ENCODE measurements at places on chromosomes 16 and 17.
A peak's percentile ranks its signal among the peaks of the same experiment; 100 is the strongest.

GRCh38 chr16:2206420-2206779 lies 1.1 kb downstream of the MLST8 start:
- DNase-seq, result no peak

DNA sequence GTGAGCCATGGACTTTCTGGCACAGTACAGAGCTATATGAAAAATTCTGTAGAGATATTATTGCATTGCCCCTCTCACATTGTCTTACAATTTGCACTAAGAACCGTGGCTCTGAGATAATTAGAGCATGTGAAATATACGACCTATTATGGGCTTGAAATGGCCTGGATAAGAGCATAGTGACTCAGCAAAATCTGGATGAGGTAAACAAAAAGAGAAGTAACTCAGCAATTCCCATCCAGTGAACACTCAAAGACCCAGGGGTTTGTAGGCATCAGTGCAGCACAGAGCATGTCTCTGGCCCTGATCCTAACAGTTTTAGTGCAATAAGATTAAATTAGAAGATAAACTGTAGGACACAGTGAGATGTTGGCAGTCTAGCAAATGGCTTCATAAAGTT lies 317.2 kb upstream of the MYOCD start:
- DNase-seq, result no peak

DNA sequence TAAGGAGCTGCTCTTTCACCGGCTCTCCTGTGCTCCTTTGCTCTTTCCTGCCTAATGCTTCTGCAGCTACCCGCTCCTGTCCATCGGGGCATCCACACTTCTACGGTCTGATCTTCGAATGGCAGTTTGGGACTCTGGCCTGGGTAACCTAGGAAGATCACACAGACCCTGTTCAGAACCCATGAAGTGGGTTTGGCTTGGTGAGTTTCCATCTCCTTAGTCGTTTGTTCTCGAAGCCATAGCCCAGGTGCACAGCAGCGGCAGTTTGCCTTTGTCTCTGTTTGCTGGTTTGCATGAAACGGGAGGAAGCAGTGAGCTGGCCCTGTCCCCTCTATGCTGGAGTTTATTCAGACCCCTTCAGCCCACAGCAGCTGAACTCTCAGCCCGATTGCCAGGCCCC lies 29.0 kb downstream of the PSMD7 start:
- DNase-seq, result no peak

GRCh38 chr16:53600126-53600525 lies 97.1 kb upstream of the AKTIP start:
- no peak for DNase-seq

GRCh38 chr17:80263253-80264204 lies 2.9 kb downstream of the RNF213 start:
- DNase-seq, result peak; percentile 83

DNA sequence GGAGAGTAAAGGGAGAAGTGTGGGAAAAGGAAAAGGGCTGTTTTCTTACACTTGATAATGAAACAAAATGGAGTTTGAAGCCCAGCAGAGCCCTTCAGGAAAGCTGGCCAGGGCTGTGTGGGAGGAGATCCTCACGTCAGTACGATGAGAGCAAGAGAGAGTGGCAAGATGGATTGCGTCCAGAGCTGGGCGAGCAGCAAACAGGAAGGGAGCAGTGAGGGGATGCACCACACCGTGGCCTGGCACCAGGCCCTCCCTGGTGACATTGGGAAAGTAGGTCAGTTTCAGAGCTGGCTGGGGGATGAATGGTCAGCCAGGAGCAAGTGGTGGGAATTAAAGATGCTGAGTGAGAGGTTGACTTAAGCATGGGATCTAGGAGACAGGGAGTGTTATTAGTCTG lies 273.6 kb downstream of the GRIN2A start:
- DNase-seq, result no peak

- DNase-seq, result no peak
These were observed 61.4 kb downstream of the IRX6 start for GRCh38 chr16:55385359-55385758.

DNA sequence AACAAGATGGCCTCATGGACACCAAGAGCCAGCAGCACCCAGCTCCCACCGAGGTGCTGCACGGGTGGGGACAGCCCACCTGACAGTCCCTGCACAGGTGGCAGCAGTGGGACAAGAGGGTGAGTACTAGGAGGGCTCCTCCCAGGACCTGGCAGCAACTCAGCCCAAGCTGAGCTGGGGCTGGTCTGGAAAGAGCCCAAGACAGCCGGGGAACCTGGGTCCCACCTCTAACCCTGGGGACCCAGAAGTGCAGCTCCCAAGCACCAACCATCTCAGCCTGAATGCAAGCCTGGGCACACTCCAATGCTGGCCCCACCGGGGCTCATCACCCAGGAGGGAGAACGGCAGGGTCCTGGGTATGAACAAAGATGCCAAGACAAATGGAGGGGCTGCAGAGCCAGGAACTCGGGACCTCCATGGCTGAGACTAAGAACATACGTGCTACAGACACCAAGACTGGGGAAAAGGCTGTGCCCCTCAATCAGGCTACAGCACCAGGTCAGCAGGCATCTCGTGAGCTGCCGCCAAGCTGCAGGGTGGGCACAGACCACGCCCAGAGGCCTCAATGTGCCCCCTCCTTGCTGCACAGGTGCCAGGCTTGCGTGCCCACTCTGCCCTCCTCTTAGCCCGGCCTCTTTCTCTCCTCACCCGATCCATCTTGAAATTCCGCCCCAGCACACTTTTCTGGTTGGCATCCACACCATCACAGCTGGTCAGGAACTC lies 37.5 kb upstream of the GSG1L start:
- DNase-seq, result no peak

DNA sequence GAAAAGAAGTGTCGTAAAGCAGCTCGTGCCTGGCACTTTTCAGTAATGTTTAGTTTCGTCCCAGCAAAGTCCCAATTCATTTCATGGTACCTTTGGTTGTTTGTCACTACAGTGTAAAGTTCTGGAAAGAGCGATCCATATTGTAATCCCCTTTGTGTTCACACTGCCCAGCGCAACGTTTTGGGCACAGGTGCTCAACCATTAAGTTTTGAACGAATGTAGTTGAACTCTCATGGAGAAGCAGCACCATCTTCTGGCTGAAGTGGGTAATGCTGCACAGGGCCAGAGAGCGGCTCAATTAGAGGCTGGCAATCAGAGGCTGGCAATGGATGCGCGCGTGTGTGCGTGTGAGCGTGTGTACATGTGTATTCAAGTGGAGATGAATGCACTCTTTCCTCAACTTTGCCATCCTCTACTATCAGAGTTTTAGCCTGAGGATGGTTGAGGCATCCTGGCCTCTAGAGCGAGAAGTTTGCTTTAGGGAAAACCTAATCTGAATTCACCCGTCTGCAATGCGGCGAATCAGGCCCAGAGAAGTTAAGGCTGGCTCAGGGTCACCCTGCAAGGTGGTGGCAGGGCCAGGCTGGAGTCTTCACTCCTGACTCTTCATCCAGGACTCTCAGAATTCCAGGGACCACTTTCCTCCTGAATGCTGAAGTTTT lies 29.9 kb downstream of the DYNLL2 start:
- peak; percentile 82 for DNase-seq

DNA sequence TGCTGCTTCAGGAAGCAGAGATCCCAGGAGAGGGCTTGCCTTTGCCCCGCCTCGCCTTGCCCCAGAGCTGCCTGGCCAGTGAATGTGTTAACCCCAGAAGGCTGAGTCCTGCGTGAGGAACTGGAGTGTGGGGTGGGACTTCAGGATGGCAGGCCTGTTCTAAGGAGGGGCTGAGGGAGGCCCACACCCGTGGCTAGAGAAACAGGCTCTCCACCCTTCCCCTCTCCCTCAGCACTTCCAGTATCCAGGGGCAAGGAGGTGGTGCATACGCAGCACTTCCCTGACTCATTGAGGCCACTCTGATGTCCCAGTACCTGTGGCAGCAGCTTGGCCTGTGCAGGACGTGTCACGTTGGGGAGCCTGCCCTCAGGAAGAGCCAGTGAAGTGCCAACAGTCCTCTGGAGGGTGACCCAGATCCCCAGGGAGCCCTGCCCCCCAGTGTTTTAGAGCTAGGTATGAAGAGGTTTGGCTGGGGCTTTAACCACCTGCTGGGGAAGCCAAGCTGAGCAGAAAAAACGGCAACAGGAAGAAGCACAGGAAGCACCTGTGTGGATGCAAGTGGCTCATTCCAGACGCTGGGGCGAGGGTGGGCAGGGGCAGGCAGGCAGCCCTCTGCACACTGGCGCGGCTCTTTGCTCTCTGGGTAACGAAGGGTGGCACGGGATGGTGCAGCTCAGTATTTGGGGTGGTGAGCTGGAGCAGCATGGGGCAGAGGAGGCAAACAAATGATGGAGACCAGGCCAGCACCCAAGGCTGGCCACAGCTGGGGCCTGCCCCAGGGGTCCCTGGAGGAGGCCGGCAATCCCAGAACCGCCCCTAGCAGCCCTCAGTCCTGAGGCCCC lies 14.7 kb upstream of the CTCF start:
- peak; percentile 74 for DNase-seq

DNA sequence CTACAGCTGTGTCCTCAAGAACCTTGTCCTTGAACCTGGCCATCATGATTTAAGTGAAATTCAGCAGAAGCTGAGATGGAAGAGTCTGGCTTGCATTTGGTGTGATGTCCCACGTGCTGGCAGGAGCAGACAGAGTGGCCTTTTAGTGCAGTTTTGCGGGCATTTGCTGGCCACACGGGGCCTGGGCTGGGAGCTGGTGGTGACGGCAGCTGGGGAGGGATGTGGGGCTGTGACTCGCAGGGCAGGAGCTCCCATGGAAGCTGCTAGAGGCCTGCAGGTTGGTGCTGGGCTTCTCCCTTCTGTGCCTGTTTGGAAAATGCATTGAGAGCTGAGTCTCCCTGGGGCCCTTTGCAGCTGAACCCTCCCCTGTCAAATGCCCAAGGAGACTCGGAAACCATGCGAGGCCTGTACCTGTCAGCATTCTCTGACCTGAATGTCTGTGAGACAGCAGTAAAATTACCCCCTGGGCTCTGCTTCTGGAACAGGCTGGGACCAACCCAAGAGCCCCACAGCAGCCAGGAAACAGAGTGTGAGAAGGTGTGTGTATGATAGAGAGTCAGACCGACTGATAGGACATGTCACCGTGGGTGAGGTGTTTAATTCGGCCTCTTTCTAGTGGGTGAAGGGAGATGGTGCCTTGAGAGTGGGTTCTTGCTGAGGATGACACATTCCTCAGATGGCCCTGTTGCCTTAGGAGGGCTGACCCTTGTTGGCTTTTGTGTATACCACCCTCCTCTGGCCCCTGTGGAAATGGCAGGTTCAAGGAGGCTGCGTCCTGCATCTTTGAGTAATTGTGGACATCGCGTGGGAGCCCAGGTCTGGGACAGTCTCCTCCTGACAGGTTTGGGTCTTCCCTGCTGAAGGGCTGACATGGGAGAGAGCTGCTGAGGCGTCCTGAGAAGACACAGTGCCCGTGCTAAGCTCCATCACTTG lies 145.5 kb downstream of the MSI2 start:
- DNase-seq, result no peak

- no peak for DNase-seq
These were observed 14.6 kb upstream of the CSNK1D start for GRCh38 chr17:82287868-82288801.

- no peak for DNase-seq
These were observed 37.6 kb downstream of the PGS1 start for GRCh38 chr17:78415821-78416711.

GRCh38 chr17:33964344-33964979 lies 290.6 kb upstream of the CCL2 start:
- DNase-seq, result no peak

GRCh38 chr17:71762526-71762925 lies 358.3 kb upstream of the SOX9 start:
- no peak for DNase-seq

DNA sequence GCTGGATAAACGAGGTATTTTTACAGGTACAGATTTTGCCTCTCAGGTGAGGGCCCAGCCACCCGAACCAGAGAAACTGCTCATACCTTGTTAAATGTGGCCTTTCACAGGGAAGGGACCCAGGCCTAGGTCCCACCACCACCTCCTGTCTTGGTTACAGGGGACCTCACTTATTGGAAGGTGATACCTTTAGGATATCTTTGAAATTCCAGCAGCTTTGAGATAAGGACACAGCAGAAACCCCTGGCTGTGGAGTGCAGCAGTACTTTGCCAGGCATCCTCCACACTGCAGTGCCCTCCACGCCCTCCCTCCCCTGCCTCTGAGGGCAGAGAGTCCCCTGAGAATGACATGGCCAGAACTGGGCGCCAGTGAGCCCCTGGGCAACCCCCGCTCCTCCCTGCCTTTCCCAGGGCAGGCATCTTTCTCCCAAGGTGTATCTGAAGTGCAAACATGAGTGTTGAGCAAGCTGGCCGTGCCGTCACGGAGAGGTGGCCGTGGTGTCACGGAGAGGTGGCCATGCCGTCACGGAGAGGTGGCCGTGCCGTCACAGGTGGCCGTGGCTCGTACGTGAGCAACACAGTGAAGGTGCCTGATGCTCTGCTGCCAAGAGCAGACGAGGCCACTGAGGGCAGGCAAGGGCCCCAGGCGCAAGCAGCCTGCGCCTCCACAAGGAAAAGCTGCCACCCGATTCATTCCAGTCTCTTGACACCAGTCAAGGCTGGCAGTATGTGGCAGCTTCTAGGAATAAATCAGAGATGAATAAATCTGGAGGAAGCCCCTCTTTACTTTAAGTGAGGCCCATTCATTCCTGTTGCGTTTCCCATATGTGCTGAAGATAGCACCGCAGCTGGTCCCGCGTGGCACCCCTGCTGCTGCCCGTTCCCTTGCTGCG lies 134.5 kb upstream of the CHMP6 start:
- DNase-seq, result no peak

DNA sequence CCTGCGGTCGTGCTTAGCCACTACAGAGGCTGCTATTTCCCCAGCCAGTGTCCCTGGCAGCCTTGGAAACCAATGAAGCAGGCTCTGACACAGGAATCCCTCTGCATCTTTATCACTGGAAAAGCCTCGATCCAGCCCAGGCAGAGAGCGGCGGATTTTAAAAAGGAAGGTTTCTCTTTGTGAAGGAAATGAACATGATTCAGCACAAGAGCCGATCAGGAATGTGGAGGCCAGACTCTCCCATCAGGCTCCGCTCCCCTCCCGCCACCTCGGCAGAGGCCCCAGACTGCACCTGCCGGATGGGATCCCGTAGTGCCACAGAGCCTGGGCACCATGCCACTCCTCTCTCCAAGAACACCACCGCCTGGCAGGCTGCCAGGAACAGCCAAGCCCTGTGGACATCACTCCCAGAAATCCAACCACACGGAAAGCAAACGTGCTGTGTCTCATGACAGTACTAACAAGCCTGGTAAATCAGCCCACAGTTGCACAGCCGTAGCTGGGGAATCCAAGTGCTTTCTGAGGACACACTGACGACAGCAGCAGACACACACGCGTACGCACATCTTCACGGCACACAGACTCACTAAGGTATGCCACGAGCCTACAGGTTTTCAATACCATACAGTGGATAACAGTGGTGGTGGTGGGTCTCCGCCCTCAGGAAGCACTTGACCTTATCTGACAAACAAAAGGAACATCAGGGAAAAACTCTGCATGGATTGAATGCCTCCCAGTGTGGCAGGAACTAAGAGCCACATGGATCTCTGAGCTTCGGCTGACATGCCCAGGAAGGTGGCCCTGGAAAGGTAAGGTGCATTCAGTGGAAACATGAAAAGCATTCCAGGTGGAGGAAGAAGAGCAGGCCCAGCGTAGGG lies 5.4 kb downstream of the LRRC75A start:
- no peak for DNase-seq

Data from T-helper 1 cell (primary cell).